ENCODE measurements at places on chromosomes 16 and 17.

DNA sequence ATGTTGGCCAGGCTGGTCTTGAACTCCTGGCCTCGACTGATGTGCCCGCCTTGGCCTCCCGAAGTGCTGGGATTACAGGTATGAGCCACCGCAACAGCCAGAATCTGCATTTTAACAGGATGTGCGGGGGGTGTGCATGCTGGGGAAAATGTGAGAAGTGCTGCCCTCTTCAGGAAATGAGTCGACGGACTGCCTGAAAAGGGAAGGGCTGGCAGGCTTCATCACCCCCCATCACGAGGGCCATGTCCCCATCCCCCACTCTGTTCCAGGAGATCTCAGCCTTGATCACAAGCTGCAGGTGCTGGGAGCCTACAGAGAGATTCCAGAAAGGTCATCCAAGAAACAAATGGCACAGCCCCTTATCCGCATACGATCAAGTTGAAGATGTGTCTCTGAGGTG, 195.3 kb upstream of the RPL38 start:
- DNase-seq = no peak

DNA sequence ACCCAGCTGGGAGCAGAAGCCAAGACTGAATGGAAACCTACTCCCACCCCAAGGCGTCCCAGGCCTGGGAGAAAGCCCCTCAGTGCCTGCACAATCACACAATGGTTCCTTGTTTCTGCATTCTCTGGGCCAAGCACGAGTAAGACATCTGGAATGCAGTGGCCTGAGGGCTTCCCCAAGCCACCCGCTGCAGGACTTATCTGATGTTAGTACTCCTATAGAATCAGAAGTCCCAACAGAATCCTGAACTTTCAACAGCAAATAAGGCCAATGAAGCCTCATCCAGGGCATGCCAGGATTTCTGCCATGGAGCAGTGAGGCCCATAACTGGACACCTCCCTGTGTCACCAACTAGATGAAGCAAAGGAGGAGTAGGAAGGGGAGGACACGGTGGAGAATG, 28.6 kb downstream of the MYO18A start:
- no peak for DNase-seq

GRCh38 chr16:85473323-85473722, 139.8 kb upstream of the GSE1 start:
- no peak for DNase-seq

DNA sequence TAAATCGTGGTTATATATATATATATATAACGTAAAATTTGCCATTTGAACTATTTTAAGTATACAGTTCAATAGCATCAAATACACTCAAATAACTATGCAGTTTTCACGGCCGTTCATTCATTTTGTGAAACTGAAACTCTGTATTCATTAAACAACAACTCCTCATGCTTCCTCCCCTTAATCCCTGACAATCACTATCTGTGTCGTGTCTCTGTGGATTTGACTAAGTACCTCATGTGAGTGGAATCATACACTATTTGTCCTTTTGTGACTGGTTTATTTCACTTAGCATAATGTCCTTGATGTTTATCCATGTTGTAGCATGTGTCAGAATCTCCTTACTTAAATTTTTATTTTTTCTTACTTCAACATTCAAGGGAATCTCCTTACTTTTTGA, 2.8 kb downstream of the CCL23 start:
- DNase-seq = no peak

DNA sequence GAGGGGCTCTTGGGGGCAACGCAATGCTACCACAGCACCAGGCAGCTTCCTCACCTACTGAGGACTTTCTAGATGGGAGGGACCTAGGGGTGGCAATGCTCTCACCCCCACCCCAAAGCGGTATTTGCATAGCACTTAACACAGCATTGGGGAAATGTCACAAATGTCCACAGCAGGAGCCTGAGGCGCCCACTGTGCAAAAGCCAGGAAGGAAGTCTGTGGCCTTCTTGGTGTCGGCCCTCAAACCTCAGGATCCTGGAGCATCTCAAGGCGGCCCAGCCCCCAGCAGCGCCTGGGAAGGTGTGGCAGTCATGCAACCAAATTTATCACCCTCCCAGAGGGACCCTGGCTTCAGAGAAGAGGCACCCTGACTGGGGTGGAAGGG, 45.3 kb downstream of the WNT3 start:
- no peak for DNase-seq

DNA sequence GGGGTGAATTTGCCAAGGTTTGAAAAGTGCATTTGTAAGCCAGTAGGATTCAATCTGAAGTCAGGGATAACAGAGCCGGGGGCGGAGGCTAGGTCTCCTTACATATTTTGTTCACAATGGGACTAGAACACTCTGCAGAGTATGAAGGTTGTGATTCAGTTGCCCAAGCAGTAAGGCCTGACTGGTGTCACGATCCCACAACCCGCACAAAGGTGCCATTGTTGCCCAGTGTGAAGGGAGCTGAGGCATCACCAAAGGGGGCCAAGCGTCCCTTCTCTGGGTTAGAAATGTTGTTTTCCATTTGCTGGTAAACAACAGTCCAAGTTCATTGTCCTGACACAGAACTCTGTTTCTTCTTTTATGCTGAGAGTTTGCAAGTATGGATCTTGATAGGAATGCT, 471.8 kb downstream of the MAF start:
- DNase-seq = no peak

- no peak for DNase-seq
Measured at GRCh38 chr17:61567045-61567802, 23.8 kb downstream of the NACA2 start.

DNA sequence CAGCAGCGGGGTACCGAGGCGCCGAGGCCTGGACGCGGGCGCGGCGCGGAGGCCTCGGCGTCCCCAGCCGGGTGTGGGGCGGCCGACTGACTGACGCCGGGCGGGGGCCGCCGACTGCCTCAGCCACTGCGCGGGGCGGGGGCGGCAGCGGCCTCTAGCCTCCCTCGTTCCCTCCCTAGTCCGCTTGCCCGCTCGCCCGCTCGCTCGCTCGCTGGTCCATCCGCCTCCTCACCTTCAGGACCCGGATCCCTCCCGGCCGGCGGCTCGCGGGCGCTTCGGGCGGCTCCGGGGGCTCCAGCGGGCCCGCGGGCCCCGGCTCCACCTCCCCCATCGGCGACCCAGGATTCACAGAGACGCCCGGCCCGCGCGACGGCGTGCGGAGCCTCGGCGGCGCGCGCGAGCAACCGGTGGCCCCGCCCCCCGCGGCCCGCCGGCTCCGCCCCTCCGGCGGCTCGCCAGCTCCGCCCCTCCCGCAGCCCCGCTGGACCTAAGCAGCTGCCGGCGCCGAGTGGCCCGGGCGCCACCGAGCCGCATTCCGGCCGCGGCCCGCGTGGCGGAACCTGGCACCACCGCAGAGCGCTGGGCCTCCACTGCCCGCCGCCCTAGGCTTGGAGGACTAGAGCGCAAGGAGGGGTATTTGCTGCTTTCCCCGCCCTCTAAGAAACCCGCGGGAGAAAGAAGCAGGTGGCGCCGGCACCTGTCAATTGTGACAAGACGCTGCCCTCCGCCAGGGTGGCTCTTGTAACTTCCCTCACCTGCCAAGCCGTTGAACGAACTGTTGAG, 773 bp downstream of the PHLPP2 start:
- peak; percentile 70 for DNase-seq

DNA sequence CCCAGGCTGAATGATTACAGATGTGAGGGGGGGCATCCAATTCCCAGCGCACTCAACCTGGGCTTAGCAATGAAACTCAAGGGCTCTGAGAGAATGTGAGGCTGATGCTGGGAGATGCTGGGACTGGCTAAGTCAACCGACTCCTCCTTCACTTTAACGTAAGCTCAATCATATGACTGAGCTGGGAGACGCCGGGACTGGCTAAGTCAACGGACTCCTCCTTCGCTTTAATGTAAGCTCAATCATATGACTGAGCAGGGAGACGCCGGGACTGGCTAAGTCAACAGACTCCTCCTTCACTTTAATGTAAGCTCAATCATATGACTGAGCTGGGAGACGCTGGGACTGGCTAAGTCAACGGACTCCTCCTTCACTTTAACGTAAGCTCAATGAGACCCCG, 179.4 kb downstream of the VPS53 start:
- no peak for DNase-seq

DNA sequence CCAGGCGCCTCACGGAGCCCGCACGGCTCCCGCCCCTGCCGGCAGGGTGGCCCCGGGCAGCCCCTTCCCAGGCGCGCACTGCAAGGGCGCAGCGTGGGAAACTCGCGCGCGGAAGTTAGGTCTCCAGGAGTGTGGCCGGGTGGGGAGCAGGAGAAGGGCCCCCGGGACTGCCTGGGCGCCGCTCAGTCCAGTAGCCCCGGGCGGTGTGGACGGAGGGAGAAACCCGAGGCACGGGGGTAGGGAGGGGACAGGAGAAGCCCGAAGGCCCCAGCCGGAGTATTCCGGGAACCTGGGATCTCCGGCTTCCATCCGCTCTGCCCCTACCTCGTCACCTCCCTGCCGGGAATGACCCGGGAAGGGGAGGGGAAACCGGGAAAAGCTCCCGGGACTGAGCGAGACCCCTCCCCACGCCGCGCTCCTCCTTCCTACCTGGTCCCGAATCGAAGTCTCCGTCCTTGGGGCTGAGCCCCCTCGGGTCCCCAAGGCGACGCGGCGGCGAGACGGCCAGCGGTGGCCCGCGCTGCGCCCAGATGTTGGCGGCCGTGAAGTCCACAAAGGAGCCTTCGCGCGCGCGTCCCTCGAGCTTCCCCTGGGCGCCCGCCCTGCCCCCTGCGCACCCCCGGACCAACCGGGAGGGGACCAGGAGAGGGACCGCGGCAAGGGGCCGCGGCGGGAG, 418 bp downstream of the SOCS3 start:
- DNase-seq = no peak

DNA sequence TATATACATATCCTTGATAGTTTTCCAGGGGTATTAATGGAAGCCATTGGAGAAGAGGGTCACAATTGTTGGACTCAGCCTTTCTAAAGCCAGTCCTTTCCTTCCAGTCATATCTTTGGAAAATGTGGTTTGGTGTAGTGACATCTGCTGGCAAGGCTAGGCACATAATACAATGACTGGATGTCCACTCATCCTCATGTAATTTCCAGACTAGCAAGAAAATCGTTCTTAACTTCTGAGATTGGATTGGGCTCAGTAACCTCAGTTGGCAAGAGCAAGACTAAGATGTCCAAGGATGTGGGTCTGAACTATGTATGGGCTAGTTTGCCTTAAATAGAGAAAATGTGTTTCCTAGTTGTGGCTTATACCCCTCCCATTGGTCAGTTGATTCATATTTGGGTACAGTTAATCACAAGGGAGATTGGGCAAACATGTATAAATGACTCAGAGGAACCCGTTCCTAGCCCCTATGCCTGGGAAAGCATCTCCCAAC, 8.7 kb upstream of the KAT7 start:
- no peak for DNase-seq

DNA sequence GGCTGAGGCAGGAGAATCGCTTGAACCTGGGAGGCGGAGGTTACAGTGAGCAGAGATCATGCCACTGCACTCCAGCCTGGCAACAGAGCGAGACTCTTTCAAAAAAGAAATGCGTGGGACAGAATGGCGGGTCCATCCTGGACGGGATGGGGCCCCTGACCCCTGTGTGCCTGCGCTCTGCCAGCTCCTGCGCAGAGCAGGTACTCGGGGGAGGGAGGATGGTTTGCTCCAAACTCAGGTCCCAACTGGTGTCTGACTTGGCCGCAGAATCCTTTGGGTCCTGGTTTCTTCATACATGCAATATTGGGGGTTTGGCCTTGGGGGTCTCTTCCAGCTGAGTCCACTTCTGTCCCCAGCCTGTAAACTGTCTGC, 10.4 kb downstream of the CHMP6 start:
- no peak for DNase-seq

DNA sequence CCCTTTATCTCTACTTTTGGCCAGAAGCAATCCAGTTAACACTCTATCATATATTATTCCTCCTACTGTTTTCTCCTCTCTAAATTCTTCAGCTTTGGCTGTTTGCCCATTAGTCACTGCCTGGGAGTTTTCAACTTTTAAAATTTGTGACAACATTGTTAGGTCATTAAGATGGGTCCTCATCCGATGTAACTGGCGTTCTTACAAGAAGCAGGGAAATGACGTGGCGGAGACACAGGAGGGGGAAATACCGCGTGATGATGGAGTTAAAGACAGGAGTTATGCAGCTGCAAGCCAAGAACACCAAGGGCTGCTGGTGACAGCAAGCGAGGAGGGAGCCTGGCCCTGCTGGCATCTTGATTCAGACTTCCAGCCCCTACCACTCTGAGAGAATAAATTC, 34.8 kb upstream of the CPHXL start:
- no peak for DNase-seq

GRCh38 chr16:83721676-83722075, 86.1 kb upstream of the HSBP1 start:
- DNase-seq = no peak

DNA sequence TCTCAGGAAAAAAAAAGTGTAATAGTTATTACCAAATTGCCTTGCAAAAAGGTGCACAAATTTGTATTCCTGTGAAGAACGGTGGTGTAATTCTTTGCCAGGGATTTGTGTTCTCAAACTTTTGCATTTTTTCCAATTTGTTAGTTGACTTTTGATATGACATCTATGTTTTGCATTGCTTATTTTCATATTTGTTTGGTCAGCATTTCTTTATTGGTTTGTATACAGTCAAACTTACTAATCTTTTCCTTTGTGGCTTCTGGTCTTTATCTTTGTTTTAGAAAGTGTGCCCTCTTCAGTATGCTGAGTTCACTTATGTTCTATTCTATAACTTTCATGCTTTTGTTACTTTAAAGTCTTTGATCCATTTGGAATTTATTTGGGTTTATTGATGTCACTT, 226.2 kb upstream of the ZFHX3 start:
- DNase-seq = no peak

DNA sequence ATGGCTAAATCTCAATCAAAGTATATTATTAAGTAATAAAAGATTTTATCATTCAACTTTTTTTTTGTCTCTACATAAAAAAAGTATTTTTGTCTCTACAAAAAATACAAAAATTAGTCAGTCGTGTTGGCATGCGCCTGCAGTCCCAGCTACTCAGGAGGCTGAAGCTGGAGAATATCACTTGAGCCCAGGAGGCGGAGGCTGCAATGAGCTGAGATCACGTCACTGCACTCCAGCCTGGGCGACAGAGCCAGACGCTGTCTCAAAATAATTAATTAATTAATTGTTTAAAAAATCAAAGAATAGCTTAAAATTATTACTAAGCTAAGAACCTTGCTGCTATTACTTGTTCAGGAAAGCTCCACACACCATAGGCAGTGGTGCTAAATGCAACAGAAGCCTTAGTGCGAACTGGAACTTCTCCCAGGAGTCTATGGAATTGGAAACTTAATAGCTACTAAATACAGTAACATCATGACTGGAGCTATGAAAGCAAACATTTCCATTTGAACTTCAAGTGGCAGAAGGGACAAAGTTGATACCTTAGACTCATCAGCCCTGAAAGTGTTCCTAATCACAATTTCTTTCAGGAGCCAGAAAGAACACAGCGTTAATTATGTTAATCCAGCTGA, 22.6 kb downstream of the ADCY9 start:
- DNase-seq = no peak

GRCh38 chr17:77685881-77686486, 272.5 kb upstream of the TNRC6C start:
- no peak for DNase-seq

All from activated CD8-positive, alpha-beta memory T cell treated with anti-CD3 and anti-CD28 coated beads for 1 hour (primary cell).